ENCODE measurements at places on chromosomes 6 and 20.

DNA sequence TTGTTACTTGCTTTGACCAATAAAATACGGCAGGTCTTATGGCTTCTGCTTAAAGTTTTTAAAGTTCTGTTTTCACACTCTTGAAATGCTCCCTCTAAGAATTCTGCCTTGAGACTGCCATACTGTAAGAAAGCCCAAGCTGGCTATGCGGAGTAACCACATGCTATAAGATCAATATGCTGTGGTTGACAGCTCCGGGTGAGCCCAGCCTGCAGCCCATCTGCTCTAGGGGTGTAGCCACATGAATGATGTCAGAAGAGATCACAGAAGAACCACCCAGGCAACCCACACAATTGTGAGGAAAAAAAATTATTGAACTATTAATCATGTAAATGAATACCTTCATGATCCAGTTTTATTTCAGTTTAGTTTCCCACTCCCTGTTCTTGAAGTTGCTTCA is 26.1 kb upstream of the SH3BGRL2 start:
- H3K27me3 ChIP-seq, result no peaks in the 10 kb centered on the region
- no peaks in the 10 kb centered on the region for H3K4me1 ChIP-seq
- H3K27ac ChIP-seq, result no peak overlapping the region
- H3K36me3 ChIP-seq, result no peaks in the 10 kb centered on the region

- H3K36me3 ChIP-seq, result no peaks in the 10 kb centered on the region
- no peaks in the 10 kb centered on the region for H3K27me3 ChIP-seq
- H3K27ac ChIP-seq, result no peak overlapping the region
- H3K4me3 ChIP-seq, result no peak overlapping the region
- DNase-seq, result no peak
- H3K4me1 ChIP-seq, result peaks cover 4% of the 10 kb centered on the region
Observed at GRCh38 chr20:58078741-58079522, 149.5 kb downstream of the ANKRD60 start.

GRCh38 chr20:44746367-44747165 is 901 bp downstream of the KCNK15 start:
- H3K4me1 ChIP-seq, result peaks cover 4% of the 10 kb centered on the region
- peaks cover 12% of the 10 kb centered on the region for H3K27me3 ChIP-seq
- no peaks in the 10 kb centered on the region for H3K36me3 ChIP-seq
- H3K4me3 ChIP-seq, result peak overlapping the region; percentile 50

DNA sequence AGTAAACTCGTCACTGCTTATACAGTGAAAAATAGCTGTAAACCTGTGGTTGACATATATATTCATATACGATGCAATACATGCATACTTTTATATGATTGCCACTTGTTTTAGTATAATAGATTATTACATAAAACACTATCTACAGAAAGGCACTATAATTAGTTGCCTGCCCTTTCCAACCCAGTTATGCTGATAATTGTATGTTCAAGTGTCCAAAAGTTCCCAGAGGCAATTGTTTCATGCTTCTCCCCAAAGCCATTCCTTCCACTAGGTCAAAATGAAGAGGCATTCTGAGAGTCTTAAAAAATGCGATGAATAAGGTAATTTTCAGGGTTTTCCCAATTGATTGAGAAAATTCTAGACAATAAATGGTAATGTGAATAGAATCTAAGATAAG is 434.6 kb downstream of the LMBRD1 start:
- H3K27ac ChIP-seq, result no peak overlapping the region
- DNase-seq, result no peak
- no peak overlapping the region for H3K4me3 ChIP-seq

DNA sequence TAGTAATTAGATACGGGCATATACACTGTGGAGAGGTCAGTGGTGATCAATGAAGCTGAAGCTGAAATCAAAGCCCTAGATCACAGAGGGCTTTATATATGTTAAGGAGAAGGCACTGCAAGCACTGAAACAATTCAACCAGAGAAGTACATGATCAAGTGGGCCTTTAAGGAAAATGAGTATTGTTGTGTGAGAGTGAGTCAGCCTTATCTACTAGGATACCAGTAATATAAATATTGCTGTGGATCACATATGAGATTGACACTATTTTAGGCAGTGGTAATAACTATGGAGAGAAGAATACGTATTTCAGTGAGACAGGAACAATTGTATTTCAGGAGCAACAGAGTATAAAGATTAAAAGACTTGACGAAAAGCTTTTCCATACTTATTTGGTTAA is 1172.2 kb upstream of the GJE1 start:
- H3K4me1 ChIP-seq, result no peaks in the 10 kb centered on the region
- H3K27me3 ChIP-seq, result no peaks in the 10 kb centered on the region
- DNase-seq, result no peak
- H3K27ac ChIP-seq, result no peak overlapping the region
- no peaks in the 10 kb centered on the region for H3K36me3 ChIP-seq

DNA sequence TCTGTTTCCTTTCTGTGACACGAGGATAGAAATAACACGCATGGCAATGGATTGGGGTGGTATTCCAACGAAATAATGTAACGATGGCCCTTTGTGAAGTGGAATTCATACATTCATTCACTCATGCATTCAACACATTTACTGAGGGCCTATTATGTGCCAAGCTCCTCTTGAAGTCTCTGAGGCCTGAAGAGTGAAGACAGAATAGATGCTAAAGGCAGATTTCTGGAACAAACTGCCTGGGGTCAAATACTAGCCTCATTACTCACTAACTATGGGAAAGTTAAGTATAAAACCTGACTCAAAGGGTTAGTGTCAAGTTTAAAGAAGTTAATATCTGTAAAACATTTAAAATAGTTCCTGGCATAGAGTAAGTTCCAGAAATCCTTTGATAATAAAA is 279.6 kb upstream of the SULF2 start:
- no peak overlapping the region for H3K4me3 ChIP-seq
- H3K27me3 ChIP-seq, result no peaks in the 10 kb centered on the region
- no peaks in the 10 kb centered on the region for H3K4me1 ChIP-seq
- no peak for DNase-seq
- H3K36me3 ChIP-seq, result no peaks in the 10 kb centered on the region

DNA sequence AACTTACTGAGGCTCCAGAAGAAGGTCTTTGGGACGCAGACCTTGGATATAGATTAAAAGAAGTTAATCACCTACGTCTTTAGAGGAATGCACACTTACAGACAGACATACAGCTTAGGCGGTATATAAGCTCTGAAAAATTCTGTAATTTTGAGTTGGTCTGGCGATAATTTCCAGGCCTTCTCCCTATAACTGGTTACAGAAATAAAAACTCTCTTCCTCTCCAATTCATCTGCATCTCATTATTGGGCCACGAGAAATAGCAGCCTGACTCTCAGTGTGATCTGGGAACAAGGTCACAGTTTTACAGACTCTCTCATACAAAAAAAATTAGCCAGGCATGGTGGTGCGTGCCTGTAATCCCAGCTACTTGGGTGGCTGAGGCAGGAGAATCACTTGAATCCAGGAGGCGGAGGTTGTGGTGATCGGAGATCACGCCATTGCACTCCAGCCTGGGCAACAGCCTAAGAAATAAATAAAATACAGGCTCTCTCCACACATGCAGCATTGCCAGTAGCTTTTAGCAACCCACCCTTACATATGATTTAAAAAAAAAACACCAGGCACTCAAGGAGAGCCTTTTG is 4.7 kb downstream of the ZBTB24 start:
- H3K27ac ChIP-seq, result no peak overlapping the region
- H3K27me3 ChIP-seq, result no peaks in the 10 kb centered on the region
- peak overlapping the region; percentile 57 for H3K4me3 ChIP-seq
- H3K4me1 ChIP-seq, result peaks cover 54% of the 10 kb centered on the region

DNA sequence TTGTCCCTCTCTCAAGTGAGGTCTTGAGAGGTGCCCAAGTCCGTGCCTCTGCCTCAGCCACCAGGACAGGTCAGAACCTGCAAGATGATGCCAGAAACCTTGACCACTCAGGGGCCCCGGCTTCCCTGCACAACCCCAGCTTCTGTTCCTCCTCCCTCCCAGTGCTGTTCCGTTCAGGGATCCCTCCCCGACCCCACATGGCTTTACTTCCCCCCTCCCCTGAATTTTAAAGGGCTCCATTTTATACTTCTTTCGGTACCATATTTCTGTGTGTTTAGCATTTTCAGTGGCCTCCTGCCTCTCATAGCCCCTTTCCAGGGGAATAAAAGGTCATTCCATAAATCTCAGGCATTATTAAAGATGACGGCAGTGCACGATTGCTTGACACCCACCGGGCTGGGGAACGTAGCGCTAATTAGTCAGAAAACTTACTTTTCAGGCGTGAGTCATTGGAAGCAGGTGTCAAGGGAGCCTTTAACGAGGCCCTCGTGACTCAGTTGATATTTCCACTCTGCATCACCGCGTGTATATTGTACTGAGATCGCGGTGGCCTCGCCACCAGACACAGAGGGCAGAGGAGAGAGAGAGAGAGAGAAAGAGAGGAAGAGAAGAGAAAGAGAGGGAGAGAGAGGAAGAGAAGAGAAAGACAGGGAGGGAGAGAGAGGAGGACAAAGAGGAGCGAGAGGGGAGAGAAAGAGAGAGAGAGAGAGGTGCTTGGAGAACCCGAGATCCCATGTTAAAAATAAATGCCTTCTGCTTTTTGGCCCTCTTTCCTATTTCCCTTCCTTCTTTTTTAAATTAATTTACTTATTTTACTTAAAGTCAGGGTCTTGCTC is 21.3 kb downstream of the KCNG1 start:
- no peaks in the 10 kb centered on the region for H3K36me3 ChIP-seq
- no peaks in the 10 kb centered on the region for H3K4me1 ChIP-seq
- peaks cover 4% of the 10 kb centered on the region for H3K27me3 ChIP-seq
- DNase-seq, result no peak
- no peak overlapping the region for H3K4me3 ChIP-seq

DNA sequence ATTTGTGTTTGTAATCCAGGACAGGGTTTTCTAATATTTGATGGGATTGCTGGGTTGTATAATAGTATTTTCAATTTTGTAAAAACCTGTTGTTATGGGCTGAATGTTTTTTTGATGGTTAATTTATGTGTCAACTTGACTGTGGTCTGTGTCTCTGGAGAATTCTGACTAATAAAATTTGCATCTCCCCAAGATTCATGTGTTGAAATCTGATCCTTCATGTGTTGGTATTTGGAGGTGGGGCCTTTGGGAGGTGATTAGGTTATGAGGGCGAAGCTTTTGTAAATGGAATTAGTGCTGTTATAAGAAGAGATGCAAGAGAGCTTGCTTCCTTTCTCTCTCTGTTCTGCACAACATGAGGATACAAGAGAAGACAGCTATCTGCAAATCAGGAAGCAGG is 48.7 kb upstream of the SAMD5 start:
- no peak overlapping the region for H3K27ac ChIP-seq
- no peak for DNase-seq
- H3K27me3 ChIP-seq, result no peaks in the 10 kb centered on the region
- no peak overlapping the region for H3K4me3 ChIP-seq
- no peaks in the 10 kb centered on the region for H3K36me3 ChIP-seq
- no peaks in the 10 kb centered on the region for H3K4me1 ChIP-seq

GRCh38 chr6:165060720-165061119 is 248.7 kb downstream of the C6orf118 start:
- no peak overlapping the region for H3K4me3 ChIP-seq
- DNase-seq, result no peak
- no peak overlapping the region for H3K27ac ChIP-seq
- H3K36me3 ChIP-seq, result no peaks in the 10 kb centered on the region
- H3K4me1 ChIP-seq, result no peaks in the 10 kb centered on the region

GRCh38 chr6:15709651-15710269 is 46.9 kb upstream of the DTNBP1 start:
- H3K36me3 ChIP-seq, result no peaks in the 10 kb centered on the region
- no peaks in the 10 kb centered on the region for H3K27me3 ChIP-seq
- no peak for DNase-seq

DNA sequence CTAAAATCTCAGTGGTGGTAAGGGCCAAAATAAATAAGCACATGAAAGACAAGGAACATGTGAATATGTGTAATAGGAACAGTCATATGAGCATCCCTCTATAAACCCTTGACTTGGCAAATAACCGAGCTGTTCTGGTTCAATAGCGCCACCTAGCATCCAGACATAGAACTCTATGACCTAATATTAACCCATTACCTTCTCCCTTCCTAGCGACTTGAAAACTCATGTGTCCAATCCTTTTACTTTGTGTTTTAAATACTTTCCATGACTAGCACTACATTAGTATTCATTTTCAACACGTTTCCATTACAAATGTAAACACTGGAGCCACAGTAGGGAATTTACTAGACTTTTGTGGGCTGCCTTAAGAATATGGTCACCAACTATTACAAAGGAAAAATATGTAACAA is 279.7 kb downstream of the UST start:
- no peak for DNase-seq
- no peaks in the 10 kb centered on the region for H3K4me1 ChIP-seq
- no peaks in the 10 kb centered on the region for H3K36me3 ChIP-seq
- no peak overlapping the region for H3K27ac ChIP-seq

DNA sequence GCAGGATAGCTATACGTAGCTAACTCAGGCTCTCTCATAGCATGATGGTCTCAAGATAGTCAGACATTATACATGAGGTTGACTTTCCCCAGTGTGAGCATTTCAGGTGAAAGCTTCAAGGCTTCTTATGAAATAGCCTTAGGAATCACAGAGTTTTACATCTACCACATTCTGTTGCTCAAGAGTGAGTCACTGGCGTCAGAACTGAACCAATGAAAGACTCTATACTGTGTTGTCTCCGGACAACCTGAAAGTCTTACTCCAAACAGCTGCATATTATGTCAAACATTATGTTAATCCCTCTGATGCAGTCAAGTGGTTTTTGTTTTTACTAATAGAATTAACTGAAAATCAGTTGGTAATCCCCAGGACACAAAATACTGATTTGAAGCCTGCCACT is 79.8 kb upstream of the TRDN start:
- H3K27ac ChIP-seq, result no peak overlapping the region
- no peak overlapping the region for H3K4me3 ChIP-seq
- no peaks in the 10 kb centered on the region for H3K36me3 ChIP-seq
- no peaks in the 10 kb centered on the region for H3K4me1 ChIP-seq
- no peak for DNase-seq
- H3K27me3 ChIP-seq, result no peaks in the 10 kb centered on the region

DNA sequence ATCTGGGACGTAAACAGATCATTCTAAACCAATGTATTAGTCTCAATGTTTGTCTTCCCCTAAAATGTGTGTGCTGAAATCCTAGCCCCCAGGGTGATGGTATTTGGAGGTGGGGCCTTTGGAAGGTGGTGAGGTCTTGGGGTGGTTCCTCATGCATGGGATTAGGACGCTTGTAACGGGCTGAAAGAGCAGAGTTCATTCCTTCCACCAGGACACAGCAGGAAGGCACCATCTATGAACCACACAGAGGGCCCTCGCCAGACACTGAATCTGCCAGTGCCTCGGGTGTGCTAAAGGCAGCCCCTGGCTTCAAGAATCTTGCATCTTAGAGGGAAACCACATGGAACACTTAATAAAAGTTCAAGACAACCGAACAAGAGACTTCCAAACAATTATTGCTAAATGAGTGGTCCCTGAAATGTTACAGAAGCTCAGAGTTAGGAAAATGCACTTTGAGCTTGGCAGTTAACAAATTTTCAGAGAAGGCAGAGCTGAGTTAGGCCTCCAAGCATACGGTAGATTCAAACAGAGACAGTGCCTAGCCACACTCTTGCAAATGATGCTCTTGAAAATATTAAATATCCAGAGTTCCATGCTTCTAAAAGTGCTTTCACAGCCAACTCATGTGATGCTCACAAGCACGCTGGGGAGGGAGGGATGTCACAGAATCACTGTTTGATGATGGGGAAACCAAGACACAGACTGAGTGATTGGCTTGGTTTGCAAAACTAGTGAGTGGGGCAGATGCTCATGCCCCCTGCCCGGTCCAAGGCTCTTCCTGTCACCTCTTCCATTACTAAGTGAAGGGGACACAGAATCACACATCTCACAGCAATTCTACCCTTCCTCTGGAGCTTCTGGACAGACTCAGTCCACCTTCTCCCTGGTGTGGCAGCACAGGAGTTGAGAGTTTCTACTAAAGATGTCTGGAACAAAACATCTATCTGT is 27.4 kb downstream of the TBC1D7 start:
- peaks cover 22% of the 10 kb centered on the region for H3K36me3 ChIP-seq
- DNase-seq, result no peak
- no peak overlapping the region for H3K4me3 ChIP-seq
- no peak overlapping the region for H3K27ac ChIP-seq

Data from CD8-positive, alpha-beta memory T cell (primary cell).